ENCODE measurements at places on chromosomes 11 and 22.

DNA sequence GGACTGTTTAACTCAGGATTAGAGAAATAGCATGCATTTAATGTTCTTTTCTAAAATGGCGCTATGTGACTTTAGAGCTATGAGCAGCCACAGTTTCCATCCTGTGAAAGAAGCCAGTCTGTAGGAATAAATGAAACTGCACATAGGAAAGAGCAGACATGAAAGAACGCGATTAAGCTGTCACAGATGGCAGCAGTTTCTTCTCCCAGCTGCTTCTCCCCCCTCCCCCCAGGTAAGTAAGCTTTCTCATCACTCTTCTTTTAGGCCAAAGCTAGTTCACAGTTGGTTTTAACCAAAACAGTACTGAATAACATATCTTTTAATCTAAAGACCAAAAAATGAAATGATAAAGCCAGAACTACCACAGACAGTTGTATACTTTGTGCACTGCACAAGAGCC lies 266.4 kb downstream of the KCNA4 start:
- DNase-seq = no peak

DNA sequence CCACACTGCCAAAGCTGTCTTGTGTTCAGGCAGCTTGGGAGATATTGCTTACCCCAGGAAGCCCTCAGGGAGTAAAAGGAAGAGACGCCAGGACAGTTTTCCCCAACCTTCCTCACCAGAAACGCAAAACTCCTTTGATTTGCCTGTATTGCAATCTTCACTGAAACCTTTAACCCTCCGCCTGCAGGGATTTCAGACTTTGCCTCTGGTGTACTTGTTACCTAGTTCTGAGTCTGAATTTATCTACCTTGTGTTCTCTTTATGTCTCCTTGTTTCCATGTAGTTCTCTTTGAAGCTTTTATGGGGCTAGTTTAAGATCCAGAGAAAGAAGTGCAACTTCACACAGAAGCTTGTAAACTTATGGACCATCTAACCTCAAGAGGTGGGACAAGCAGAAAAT lies 154.2 kb downstream of the DSCAML1 start:
- DNase-seq = no peak

- DNase-seq = no peak
Observed at GRCh38 chr22:41638124-41638523, 17.0 kb downstream of the XRCC6 start.

GRCh38 chr11:14934641-14935351 lies 37.4 kb downstream of the CALCA start:
- no peak for DNase-seq

Measured in amniotic stem cell (primary cell).